ENCODE measurements at places on chromosomes 2 and 18. TPM values are rescaled to one million over a fixed set of nuclear protein-coding genes. Genes with fewer than 3 reads are reported as not detected.

DNA sequence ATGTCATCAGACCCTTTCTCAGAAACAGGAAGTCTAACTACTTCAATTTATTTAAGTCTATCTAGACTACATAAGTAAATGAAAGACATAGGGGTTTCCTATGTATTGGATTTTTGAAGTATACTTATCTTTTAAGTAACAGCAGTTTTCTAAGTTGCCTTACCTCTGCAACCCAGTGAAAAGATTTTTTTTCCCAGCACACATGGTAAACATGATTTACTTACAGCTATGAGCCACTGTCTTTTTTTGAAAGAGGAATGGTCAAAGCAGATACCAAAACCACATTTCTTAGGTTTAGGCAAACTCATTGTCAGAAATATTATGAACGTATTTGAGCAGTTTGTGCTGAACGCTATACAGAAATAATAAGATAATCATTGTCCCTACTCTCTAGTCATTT, 78.7 kb upstream of the OTX1 start:
- DNase-seq: no peak

GRCh38 chr2:74707837-74708236, 53.8 kb downstream of the SEMA4F start:
- DNase-seq: no peak

DNA sequence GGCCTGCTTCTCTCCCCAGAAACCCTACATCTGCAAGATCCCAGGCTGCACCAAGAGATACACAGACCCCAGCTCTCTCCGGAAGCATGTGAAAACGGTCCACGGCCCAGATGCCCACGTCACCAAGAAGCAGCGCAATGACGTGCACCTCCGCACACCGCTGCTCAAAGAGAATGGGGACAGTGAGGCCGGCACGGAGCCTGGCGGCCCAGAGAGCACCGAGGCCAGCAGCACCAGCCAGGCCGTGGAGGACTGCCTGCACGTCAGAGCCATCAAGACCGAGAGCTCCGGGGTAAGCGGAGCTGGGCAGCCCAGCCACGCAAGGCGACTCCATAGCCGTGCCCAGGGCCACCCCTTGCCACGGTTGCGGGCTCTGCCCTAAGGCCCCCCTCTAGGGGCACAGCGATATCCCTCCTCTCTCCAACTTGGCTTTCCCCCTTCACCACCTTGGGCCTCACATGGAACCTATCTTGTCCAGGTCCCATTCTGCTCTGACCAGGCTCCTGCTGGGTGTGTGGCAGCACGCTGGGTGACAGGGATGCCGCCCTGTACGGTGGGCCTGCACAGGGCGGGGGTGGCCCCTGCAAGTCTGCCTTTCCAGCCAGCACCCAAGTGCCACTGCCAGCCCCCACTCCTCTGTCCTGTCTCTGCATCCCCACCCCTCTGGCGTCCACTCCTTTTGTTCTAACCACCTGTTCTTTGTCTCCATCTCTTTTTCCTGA, 248.9 kb downstream of the GLI2 start:
- no peak for DNase-seq

- DNase-seq: no peak
Measured at GRCh38 chr2:46380038-46380940, 83.1 kb downstream of the EPAS1 start.

- no peak for DNase-seq
Measured at GRCh38 chr2:215717501-215718381, 281.9 kb upstream of the FN1 start.

GRCh38 chr2:160407393-160408172, 86.0 kb downstream of the RBMS1 start:
- peak; percentile 73 for DNase-seq

Gene TRIM43B
- total RNA-seq: not detected

Gene GAREM2
- 2.1 TPM for total RNA-seq

Measured in ascending aorta (tissue), 2 donors.